ENCODE measurements at places on chromosomes 12 and 14.

DNA sequence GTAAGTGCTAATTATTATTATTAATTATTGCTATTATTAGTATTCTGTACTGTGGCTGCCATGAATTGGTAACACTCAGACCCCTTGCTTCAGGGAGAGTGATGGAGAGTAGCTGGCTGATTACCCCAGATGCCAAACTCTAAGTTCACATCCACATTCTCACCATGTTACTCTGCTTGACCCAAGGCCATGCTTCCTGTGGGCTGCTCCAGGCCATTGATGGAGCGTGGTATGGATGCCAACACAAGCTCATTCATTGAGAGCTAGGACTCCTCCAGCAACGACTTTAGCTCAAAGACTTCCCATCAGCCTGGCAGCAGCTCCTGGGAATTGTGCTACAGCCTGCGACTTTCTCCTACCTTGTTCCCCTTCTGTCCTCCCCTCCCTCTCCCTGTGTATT, 233.4 kb downstream of the MSRB3 start:
- no peak for DNase-seq

DNA sequence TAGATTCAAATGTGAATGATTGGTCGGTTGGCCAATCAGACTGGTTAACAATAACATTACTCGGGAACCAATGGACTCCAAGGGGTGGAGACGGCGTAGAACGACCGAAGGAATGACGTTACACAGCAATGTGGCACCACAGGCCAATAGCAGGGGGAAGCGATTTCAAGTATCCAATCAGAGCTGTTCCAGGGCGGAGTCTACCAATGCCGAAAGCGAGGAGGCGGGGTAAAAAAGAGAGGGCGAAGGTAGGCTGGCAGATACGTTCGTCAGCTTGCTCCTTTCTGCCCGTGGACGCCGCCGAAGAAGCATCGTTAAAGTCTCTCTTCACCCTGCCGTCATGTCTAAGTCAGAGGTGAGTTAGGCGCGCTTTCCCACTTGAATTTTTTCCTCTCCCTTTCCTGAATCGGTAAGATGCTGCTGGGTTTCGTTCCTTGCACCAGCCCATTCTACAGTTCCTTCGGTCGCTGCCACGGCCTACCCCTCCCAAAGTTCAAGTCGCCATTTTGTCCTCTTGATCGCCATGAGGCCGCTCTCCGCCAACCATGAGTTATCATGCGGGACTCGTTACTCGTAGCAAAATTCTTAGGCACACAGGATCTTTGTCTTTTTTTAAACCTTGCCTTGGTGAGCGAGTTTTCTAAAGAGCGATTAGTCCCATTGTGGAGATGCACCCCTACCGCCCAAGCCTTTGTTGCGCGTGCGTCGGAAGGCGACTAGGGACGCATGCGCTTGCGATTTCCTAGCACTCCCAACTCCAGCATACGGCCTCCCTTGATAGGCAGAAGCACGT, at the start of gene HNRNPA1:
Gene HNRNPA1 (plus strand): TSS at position 259 of the 793 bp plus-strand sequence. CDS start 82 bp downstream, at position 341.
- DNase-seq = peak; percentile 93

- no peak for DNase-seq
Measured at GRCh38 chr14:98940693-98941437, 331.1 kb downstream of the BCL11B start.

DNA sequence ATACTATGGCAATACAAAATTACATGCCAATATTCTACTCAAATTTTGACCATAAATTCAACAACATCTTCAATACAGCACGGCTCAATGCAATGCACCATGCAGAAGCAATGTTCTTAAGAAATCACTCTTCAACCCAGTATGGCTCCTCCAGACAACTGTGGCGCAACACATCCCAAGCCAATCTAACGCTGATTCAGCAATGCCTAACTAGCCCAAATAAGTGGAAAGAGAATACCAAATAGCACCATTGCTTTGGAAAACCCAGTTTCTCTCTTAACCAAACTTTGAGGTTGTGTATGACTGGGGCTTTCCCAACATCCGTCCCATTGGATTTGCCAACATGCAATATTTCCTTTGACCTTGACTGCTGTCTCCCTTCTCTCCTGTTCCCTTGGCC, 211.1 kb upstream of the TBX3 start:
- DNase-seq = no peak

- DNase-seq = no peak
Measured at GRCh38 chr12:45966486-45966885, 23.9 kb downstream of the SCAF11 start.

GRCh38 chr12:106740818-106741217, 33.7 kb upstream of the RIC8B start:
- DNase-seq = no peak

DNA sequence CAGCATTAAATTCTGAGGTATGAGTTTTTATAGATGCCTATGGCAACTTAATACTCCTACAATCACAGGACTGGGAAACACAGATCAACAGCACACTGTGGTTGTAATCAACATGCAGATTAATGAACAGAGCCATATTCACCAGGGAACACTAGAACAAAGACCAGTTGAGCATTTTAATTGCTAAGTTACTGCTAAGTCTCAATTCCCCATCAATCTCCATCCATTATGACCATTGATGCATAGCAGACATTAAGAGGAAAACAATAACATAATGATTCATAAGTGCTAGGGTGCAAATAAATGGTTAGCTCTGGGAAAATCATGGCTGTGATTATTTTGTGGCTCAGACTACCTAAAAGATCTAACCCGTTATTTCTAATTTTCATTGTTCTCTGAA, 505.6 kb downstream of the TRHDE start:
- no peak for DNase-seq

DNA sequence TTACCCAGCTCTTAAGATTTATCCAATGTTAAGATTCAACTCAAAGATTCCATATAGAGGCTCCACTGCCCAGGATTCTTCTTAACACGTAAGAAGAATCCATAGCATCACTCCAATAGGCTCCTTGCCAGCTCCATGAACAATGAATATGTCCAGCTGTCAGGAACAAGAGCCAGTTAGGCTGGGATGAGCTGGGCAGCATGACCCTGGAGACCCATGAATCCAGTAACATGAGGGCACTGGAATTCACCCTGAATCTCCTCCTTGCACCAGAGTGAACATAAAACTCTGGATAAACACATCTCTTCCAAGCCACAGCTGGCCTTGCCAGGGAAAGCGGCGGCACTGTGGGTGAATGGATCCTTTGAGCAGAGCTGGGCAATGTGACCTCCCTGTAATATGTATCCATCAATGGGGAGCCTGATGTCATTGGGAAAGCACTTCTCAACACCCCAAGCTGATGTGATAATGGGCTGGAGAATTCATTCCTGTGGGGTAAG, 24.4 kb upstream of the TC2N start:
- no peak for DNase-seq

GRCh38 chr14:92323011-92323915, at the start of gene SLC24A4:
Gene SLC24A4, plus strand, starts transcription at chr14:92323165. Its CDS starts 666 bp downstream, at chr14:92323831.
- DNase-seq = peak; percentile 18

GRCh38 chr12:87981495-87981894, 47.7 kb downstream of the C12orf50 start:
- no peak for DNase-seq

DNA sequence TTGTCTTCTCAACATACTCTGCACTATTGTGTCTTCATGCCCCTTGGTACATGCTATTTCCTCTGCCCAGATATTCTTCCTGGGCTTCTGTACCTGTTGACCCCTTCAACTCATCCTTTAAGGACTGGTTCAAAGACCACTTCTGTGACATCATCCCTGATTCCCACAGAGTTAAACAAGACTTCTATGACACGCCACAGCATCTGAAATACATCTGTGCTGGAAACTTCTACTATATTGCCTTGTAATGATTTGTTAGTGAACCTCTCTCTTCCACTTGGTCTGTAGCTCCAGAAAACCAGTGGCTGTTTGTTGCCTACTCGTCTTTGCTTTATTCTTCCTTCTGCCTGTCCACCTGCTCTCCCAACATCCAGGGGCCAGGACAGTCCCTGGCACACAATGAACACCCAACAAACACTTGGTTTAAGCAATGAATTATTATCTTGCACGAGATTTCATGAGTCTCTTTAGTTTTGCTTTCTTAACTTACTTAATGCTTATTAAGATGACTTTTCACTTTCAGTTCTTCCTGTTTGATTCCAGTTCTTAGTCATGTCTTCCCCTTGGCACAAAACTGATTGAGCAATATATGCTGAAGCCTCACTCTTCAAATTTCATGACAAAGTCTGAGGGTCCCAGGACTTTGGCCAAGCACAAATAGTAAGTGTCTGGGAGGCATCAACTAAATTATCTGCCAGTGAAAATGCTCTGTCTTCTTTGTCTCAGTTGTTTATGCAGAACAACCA, 485.9 kb downstream of the APAF1 start:
- no peak for DNase-seq

GRCh38 chr12:117236456-117237001, 46.3 kb upstream of the FBXO21 start:
- DNase-seq = peak; percentile 84

GRCh38 chr14:79161571-79161970, 991.4 kb downstream of the NRXN3 start:
- no peak for DNase-seq

GRCh38 chr12:45203767-45204166, 12.1 kb upstream of the ANO6 start:
- no peak for DNase-seq

DNA sequence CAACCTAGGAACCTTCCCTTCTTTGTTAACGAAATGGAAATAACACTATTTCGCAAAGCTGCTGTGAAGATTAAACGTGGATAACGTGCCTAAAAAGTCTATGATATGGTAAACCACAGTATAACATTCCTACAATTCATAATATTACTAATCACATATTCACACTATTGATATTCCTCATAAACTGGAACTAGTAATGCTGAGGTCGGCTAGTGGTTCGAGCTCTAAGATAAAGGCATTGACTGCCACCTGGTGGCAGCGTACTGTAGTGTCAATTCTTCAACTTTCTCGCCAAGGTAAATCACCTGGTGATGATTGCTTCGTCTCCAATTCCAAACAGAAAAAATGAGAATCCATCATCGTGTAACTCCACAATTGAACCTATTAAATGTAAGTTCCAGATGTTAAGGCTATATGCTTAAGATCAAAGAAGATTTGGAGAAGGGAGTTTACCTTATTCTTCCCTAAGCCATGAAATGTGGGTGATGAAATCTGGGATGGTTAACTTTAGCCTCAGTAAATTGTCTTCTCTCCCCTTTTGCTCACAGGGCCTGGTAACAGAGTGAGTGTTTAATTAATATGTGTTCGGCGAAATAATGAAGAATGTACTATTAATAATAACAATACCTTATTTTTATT, 197.5 kb upstream of the TMEM132C start:
- peak; percentile 32 for DNase-seq

DNA sequence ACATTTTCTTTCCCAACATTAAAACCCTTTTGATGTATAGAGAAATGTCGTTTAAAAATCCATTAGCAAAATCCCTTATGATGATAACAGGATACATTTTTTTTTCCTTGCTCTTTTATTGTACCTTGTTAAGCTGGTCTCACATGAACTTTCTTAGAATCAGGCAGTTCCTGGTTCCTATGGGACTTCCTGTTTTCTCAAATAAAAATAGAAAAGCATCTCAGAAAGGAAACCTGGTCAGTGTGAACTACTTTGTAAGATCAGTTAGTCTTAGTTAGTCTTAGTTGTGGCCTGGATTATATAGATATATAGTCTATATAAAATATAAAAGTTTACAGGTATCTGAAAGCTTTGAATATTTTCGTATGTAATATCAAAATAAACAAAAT, 40.3 kb downstream of the LEMD3 start:
- DNase-seq = no peak

DNA sequence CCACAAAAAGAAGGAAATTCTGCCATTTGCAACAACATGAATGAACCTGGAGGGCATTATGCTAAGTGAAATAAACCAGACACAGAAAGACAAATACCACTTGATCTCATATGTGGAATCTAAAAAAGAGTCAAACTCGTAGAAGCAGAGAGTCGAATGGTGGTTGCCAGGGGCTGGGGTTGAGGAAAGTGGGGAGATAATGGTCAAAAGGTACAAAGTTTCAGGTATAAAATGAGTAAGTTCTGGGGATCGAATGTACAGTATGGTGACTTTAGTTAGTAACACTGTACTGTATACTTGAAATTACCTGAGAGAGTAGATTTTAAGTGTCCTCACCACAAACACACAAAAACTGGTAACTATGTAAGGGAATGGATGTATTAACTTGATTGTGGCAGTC, 129.4 kb downstream of the PPM1H start:
- DNase-seq = peak; percentile 19

Measured in activated T-cell treated with anti-CD3 and anti-CD28 coated beads, Interleukin-2, amount 50 U/mL, for 72 hours (primary cell).